Psoas muscle (tissue), 8 donors: ENCODE measurements at places on chromosomes 2 and 18.

DNA sequence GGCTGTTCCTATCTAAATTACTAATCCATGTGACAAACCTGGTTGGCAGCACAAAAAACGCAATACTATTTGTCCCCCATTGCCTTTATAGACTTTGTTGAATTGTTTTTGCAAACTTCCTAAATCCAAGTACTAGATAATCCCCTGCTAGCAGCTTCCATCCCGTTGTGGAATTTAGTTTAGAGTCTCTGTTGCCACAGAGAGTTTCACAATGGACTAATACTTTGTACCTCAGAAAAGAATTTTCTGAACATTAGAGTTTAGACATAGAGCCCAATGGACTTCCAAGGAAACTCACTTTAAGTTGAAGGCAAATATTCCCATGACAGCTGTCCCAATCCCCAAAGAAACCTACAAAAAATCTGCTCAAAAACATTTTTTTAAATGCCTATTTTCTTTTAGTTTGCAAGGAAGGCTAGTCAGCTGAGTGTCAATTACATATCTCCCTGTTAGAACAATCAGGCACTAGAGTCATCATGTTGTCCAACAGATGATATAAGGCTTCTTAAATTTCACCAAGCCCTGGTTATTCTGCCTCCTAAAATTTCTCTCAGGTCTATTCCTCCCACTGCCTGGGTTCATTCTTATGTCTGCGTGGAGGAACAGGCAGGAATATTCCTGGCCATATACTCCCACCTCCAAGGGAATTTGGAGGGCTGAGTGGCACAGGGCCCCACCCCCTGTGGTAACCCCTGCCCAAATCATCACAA lies 27.2 kb downstream of the RNF152 start:
- no peak for DNase-seq

DNA sequence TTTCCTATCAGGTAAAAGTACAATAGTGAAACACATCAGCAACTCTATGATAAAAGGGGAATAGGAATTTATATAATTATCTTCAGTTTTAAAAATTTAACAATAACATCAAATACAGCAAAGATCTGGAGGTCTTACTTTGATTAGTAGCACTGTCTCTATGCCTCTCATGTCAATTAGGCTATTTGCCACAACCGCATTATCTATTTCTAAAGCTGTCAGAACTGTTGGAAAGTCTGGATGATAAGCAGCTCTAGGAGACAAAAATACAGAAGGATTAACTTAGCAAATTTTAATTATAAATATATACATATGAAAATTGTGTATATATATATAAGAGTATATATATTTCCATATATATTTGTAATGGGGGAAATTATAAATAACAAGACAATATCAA lies 45.1 kb downstream of the SMC6 start:
- DNase-seq = no peak

DNA sequence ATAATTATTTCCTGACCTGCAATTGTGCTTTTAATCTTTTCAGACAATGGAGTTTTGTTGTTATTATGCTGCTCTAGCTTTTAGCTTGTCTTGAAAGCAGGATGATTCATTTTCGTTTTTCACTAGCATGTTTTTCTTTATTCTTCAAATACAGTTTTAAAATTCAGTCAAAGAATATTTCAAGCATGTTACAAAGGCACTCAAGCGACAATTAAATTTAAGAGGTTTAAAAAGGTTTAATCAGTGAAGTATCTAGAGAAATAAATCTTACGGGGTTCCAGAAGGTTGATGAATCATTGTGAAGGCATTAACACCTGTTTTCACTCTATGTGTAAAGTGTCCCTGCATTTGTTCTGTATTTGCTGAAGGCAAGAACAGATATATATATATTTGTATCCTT lies 390.7 kb upstream of the TMEFF2 start:
- no peak for DNase-seq

- no peak for DNase-seq
Observed at GRCh38 chr2:73343992-73344391, 41.6 kb upstream of the ALMS1 start.

- DNase-seq = no peak
Observed at GRCh38 chr2:234373060-234373459, 123.8 kb downstream of the ARL4C start.

GRCh38 chr2:79389481-79389880 lies 123.4 kb upstream of the CTNNA2 start:
- DNase-seq = no peak
